ENCODE measurements at places on chromosomes 7 and 10.

DNA sequence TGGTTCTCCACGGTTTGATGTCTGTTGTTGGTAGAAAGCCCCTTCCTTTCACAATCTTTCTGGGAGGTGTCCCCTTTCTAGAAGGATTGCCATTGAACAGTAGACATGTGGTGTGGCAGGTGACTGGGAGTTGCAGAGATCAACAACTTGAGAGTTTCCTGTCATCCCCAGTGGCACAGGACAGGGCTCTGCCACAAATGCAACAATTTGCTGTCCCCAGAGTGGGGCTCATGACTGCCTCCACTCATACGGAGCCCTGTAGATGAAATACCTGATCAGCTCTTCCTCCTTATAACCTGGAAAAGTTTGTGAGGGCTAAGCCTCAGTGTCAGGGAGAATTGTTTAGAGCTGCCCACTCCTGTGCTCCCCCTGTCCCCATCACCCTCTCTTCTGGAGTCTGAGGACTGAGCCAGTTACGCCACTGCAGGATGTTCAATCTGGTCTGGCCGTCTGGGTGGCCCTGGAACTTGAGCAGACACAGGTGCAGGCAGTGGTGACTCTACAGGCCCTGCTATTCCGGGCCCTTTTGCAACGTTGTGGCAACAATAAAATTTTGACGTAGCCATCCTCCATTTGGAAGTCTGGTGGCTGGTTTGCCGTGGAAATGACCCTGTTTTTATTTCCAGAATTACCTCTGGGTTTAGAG is 6.5 kb downstream of the DBNL start:
- DNase-seq, result no peak

DNA sequence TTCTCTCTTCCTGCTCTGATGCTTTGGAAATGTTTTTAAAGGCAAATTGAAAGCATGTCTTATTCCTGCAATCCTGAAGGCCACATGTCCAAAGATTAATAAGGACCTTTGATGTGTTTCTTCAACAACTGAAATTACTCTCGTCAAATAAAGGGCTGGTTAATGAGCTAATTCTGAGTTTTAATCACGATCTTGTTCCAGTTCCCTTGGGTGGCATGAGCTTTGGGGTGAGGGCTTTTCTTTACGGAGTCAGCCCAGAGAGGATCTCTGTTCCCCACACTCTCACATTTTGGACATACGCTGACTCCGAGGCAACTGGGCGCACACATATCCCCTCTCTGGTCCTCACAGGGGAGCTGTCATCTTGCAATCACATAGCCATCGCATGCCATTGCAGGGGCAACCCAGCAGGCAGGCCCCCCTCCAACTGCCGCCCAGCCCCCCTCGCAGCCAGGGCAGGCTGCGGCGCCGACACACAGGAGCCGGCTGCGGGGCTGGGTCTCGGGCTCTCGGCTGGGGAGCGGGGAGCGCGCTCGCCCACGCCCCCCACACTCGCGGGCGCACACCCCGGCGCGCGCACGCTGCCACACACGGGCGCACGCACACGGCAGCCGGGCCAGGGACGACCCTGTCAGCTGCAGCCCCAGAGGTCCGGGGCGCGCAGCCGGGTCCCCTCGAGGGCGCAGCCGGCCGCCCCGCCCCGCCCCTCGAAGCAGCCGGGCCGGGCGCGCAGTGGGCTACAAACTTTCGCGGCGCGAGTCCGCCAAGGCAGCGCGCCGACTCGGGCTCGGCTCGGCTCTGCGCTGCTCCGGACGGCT is at the start of gene GDF10:
Gene GDF10, plus strand, starts transcription at position 587 of the 818 bp plus-strand sequence. CDS start 455 bp downstream, outside the sequence.
- no peak for DNase-seq

GRCh38 chr7:36814311-36814710 is 90.0 kb upstream of the AOAH start:
- DNase-seq, result no peak

DNA sequence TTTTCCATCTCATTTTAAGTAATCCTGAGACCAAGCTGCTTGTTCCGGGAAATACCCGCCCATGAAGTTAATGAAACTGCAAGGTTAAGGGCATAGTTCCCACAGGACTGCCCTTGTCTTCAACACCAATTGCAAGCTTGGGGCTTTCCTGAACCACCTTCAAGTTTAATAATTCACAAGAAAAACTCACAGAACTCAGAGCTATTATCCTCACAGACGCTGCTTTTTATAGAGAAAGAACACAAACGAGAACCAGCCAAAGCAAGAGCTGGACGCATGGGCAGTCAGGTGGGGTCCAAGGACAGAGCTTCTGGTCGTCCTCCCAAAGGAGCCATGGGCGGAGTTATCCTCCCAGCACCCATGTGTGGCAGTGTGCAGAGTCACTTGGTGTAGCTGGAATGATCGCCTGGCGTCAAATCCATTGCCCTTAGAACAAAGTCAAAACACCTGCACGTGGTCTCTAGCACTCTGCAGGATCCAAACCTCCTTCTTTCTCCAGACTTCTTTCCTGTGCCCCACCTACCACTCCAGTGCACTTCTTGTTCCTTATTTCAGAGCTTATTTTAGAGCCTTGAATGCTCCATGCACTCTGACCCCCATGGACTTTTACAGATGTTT is 56.7 kb downstream of the SNX10 start:
- DNase-seq, result no peak

DNA sequence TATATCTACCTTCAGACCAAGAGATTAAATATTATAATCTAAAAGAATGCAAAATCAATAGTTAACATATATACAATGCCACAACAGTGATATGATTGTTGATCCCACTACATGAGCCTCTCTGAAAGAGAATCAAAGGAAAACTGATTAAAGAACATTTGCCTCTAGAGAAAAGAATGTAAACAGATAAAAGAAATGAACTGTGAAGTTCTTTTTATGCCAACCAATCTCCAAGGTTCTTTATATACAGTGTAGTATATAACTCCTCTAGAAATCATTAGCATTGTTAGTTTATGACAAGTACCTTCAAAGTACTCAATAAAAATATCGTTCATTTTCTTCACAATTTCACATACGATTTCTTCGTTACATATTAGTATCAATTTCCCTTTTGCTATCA is 20.1 kb downstream of the CNOT4 start:
- no peak for DNase-seq

GRCh38 chr10:79024296-79024695 is 44.5 kb upstream of the ZMIZ1 start:
- DNase-seq, result no peak

DNA sequence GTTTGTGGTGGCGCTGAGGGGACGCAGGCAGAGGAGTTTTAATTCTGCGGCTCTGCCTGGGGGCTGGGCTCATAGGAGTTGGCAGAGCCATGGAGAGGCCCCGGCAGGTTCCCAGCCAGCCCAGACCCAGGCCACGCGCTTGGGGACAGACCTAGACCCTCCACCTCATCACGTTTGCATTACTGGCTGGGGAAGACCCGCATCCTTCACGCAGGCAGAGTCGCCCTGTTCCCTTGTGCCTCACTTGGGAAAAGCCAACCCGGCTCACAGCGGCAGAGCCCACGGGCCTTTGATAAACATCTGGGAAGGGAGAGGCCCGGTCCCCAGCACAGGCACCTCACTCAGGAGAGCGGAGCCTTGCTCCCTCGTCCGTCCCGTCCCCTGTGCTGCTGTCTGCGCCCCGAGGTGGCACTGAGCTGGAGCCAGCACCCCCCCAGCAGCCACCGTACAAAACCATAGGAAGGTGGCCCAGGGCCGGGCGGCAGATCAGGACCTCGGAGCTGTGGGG is 112.8 kb downstream of the CYTH3 start:
- no peak for DNase-seq

- no peak for DNase-seq
Measured at GRCh38 chr7:139358541-139359365, 941 bp upstream of the LUC7L2 start.

DNA sequence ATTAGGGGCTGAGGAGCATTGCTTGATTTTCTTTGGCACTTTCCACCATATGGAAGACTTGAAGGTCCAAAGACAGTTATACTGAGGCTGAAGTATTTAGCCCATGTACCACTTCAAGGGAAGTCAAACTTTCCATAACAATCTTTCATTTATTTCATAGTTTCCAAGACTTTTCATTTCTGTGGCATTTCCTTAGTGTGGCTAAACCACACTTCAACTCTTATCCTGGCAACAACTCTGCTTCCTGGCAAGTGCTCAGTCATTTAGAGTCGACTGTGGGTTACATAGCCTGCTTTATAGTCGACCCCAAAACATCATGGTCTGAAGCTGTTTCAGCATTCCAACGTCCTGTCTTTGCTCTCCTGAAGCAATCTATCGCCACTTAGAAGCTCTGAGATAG is 343.0 kb upstream of the SEMA3D start:
- no peak for DNase-seq

GRCh38 chr7:143452495-143452894 is 9.2 kb downstream of the TAS2R60 start:
- no peak for DNase-seq

GRCh38 chr7:23973264-23973663 is 263.2 kb downstream of the STK31 start:
- no peak for DNase-seq

DNA sequence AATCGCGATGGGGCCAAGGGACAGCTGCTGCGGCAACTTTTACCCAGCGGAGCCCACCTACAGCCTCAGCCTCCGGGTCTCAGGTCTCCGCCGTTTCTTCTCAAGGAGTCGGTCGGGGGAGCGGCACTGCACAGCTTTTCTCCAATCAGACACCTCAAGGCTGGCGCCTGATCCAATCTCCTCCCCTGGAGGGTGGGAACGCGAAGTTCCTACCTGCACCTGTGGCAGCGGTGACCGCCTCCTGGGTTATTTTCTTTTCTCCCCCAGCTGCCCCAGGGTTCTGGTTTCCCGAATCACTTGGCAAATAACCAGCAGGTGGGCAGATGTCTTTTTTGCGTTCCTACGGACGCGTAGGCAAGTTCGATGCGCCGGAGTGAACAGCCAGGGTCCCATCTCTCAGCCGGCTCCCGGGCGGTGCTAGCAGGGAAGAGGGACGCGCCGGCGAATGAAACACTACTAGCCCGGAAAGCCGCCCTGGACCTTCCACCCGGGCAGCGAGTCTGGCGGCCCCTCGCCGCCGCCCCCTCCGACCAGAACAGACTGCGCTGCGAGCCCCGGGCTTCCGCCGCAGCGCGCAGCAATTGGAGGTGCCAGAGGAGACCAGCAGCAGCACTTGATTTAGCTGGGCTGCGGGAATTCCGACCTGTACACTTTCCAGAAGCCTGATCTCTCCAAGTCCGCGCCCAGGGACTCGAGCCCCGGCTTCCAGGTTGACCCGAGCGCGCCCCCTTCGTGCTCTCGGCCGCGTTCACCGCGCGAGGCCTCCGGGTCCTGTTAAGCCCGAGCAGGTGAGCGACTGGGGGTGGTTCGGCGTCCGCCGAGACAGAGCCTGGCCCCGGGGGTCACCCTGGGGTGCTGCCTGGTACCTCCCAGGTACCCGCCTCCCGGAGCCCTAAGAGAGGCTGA is at the start of gene PRR15:
Gene PRR15, plus strand, starts transcription at position 246 of the 906 bp plus-strand sequence. CDS start 2,495 bp downstream, outside the sequence.
- no peak for DNase-seq

DNA sequence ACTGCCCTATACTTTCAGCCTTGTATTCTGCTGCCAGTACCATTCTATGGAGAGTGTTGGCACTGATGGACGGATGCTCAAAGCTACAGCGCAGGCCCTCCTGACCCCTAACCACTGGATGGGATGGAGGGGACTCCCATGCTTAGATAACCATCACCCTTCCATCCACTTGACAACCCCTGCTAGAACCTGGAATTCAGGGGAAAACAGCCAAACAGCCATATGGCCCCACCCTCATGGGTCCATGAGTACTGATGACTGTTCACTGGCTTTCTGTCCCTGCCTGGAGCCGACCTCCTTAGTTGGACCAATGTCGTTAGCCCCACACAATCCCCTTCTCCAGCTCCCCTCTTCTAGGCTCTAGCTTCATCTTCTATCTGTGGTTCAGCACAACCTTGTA is 16.2 kb downstream of the DUSP5 start:
- no peak for DNase-seq

- DNase-seq, result no peak
Measured at GRCh38 chr10:123990889-123991288, 99.3 kb upstream of the CPXM2 start.

GRCh38 chr10:23556727-23557440 is 118.0 kb downstream of the OTUD1 start:
- DNase-seq, result no peak

- no peak for DNase-seq
Measured at GRCh38 chr7:111827863-111828504, 265.7 kb upstream of the IMMP2L start.

- DNase-seq, result no peak
Measured at GRCh38 chr10:79322616-79323543, 24.4 kb upstream of the PPIF start.

GRCh38 chr7:80476035-80476434 is 35.8 kb downstream of the GNAT3 start:
- DNase-seq, result no peak
